ENCODE measurements at places on chromosomes 2 and 18.

DNA sequence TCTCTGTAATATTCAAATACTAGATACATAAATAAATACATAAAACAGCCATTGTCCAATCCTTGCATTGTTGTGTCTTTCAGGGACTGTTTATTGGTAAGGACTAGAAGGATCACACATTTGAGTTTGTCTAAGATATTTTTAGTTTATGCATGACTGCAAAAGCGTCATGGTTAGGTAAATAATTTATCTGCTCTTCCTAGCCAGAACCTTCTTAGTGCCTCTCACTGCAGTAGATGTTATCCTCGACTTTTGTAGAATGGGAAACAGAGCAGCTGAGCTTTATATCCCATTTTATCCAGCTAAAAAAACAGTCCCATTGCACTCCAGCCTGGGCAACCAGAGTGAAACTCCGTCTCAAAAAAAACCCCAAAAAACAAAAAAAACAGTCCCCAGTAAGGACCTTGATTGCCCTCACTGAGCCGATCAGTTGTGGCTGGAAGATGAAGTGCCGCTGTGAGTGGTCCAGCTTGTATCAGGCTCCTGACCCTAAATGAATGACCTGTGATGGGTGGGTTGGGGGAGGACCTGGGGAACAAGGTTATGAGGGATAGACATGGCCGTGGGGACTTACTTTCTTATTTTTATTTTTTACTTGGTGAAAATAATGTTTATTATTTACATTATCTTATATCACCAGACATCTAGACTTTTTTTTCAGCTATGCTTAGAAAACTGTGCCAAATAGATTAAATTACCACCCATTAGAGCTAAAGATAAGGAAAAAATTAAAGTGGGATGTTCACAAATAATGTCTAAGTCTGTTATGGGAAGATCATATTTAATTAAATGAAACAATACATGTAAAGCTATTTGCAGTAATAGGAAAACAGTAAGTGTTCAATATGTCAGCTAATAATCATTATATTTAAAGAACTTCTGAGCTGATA lies 10.9 kb upstream of the ADAM23 start:
- H3K27me3 ChIP-seq = peaks cover 13% of the 10 kb centered on the region
- no peak for DNase-seq
- H3K36me3 ChIP-seq = no peaks in the 10 kb centered on the region
- H3K27ac ChIP-seq = no peak overlapping the region
- H3K4me3 ChIP-seq = no peak overlapping the region
- no peaks in the 10 kb centered on the region for H3K4me1 ChIP-seq

DNA sequence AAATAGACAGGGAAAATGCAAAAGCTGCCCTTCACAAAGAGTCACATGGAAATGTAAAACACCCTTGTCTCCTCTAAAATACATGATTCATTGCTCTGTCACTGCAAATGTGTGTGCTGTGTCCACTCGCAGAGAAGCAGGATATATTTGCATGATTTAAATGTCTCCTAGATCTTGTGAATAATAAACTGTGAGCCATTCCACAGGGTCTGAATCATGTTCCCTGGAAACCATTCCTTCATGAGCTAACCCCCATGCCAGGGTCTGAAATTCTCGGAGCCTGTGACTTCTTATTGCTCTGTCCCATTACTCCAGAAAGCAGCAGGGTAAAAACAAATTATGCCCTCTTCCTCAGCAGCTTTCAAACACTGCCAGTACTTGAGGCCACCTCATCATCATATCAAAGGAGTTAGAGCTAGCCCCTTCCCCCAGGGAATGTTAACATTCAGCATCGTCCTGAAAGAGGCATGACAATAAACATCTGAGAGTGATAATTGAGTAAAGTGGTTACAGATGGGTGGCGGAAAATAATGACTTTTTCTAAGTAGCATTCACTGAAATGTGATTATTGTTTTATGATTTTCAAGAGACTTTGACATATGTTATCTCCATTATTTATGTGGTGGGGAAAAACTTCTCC lies 11.7 kb upstream of the CNGA3 start:
- H3K27ac ChIP-seq = no peak overlapping the region
- DNase-seq = no peak
- no peaks in the 10 kb centered on the region for H3K36me3 ChIP-seq
- no peak overlapping the region for H3K4me3 ChIP-seq
- peaks cover 37% of the 10 kb centered on the region for H3K27me3 ChIP-seq
- no peaks in the 10 kb centered on the region for H3K4me1 ChIP-seq

GRCh38 chr2:112939425-112939824 lies 28.5 kb downstream of the IL37 start:
- no peak overlapping the region for H3K27ac ChIP-seq
- H3K36me3 ChIP-seq = no peaks in the 10 kb centered on the region

- peaks cover 16% of the 10 kb centered on the region for H3K4me1 ChIP-seq
- peaks cover 8% of the 10 kb centered on the region for H3K36me3 ChIP-seq
- H3K27ac ChIP-seq = no peak overlapping the region
- no peaks in the 10 kb centered on the region for H3K27me3 ChIP-seq
- no peak for DNase-seq
Measured at GRCh38 chr18:49070552-49070951, 119.8 kb upstream of the SMAD7 start.

DNA sequence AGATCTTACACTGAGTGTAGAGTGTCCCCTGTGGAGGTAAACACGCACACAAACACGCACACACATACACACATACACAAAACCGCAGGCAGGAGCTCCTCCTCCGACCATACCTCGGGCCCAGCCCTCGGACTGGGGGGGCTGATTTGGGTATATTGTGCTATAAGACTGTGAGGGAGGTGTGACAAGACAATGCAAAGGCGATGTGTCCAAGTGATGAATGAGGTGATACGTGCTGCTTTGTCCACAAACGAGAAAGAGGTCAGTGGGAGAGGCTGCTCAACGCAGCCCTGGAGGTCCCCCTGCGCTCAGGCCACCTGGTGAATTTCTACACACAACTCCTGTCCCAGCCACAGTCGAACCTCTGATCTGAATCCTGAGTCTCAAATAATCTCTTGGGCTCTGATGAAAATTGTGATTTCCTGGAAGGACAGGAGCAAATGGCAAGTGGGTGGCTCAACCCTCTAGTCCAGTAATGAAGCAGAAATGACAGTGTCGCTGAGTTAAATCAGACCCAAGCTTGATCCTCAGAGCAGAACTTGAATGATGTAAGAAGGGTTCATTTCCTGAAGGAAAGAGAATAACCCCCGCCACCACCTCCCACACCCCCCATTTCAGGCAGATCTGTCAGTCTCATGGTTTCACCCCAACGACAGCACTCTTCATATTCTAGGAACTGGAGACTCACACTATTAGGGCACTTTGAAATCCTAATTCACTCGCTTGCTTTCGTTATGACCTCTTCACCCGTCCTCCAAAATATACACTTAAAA lies 48.9 kb upstream of the ASXL2 start:
- peaks cover 12% of the 10 kb centered on the region for H3K4me1 ChIP-seq
- DNase-seq = no peak
- peaks cover 5% of the 10 kb centered on the region for H3K27me3 ChIP-seq
- no peaks in the 10 kb centered on the region for H3K36me3 ChIP-seq
- H3K4me3 ChIP-seq = no peak overlapping the region
- H3K27ac ChIP-seq = peak overlapping the region; percentile 35

- no peak for DNase-seq
- H3K4me3 ChIP-seq = no peak overlapping the region
- no peak overlapping the region for H3K27ac ChIP-seq
- H3K36me3 ChIP-seq = peaks cover 7% of the 10 kb centered on the region
- peaks cover 42% of the 10 kb centered on the region for H3K4me1 ChIP-seq
Measured at GRCh38 chr2:233350708-233351107, 3.6 kb upstream of the DGKD start.

- H3K4me3 ChIP-seq = no peak overlapping the region
- DNase-seq = no peak
- H3K27ac ChIP-seq = no peak overlapping the region
- no peaks in the 10 kb centered on the region for H3K36me3 ChIP-seq
- peaks cover 7% of the 10 kb centered on the region for H3K27me3 ChIP-seq
- peaks cover 20% of the 10 kb centered on the region for H3K4me1 ChIP-seq
Measured at GRCh38 chr2:9814129-9814868, 29.0 kb upstream of the TAF1B start.

DNA sequence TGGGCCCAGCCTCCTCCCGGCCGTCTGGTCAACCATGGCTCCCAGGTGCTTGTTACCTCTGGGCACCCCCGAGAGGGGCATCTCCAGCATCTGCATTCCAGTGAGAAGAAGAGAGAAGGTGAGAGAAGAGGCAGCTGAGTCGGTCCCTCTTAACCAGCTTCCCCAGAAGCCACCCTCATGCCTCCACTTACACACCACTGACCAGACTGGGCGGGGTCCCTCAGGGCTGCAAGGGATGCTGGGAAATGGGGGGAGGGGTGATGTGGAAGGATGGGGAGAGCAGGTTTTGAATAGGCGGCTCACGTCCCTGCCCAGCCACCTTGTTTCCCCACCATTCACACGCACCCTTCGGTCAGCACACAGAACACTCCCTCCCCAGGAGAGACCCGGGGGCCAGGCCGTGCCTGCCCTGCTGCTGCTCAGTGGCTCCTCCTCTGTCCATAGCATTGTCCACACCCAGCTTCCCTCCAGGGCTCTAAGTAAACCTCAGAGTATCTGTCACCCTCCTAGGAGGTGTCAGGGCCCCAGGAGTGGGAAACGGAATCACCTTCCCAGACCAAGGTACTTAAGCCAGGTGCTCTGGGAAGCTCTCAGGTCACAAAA lies 34.7 kb downstream of the GBX2 start:
- H3K36me3 ChIP-seq = no peaks in the 10 kb centered on the region
- no peaks in the 10 kb centered on the region for H3K27me3 ChIP-seq
- H3K27ac ChIP-seq = no peak overlapping the region

DNA sequence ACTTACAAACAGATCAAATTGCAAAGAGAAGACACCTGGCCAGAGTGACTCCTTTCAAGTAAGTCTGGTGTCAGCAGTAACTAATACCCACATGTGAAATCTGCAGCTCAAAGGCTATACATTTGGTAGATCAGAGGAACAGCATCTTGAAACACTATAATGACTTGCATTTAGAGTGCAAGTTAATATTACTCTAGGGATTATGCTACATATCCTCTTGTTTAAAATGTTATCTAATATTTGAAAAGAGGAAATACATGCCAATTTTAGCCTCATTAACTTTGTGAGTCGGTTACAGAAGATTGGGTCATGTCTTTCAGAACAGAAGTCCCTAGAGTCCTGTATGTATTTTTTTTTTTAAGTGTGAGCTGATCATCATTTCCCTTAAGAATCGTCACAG lies 15.2 kb downstream of the LANCL1 start:
- peaks cover 1% of the 10 kb centered on the region for H3K4me1 ChIP-seq
- no peaks in the 10 kb centered on the region for H3K27me3 ChIP-seq
- H3K36me3 ChIP-seq = peaks cover 49% of the 10 kb centered on the region
- DNase-seq = no peak
- H3K4me3 ChIP-seq = no peak overlapping the region
- no peak overlapping the region for H3K27ac ChIP-seq

GRCh38 chr2:64952096-64952495 lies 37.1 kb upstream of the SLC1A4 start:
- H3K4me3 ChIP-seq = no peak overlapping the region
- peaks cover 10% of the 10 kb centered on the region for H3K36me3 ChIP-seq
- peaks cover 23% of the 10 kb centered on the region for H3K4me1 ChIP-seq
- H3K27ac ChIP-seq = no peak overlapping the region

DNA sequence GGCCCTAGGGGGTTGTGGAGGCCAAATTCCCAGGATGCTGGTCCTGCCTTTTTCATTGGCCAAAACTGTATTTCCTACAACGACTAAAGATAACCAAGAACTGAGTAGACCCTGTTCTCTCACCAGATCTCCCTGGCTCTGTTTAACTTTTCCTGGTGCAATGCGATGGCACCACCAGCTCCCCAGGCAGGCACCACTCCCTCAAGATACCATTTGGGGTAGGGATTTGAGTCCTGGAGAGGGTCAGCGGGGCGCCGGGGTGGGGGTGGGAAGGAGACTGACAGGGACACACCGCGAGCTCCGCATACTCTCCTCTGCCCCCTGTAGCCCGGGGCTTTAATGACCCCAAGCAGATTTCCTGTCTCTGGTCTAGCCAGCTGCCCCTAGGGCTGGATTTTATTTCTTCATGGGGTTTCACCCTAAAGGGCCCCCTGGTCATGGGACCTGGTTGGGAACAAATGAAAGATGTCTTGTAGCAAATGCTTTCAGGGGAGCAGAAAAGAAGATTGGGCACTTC lies 7.3 kb downstream of the SIX2 start:
- H3K4me1 ChIP-seq = peaks cover 19% of the 10 kb centered on the region
- no peak for DNase-seq
- H3K27me3 ChIP-seq = peaks cover 93% of the 10 kb centered on the region
- no peak overlapping the region for H3K4me3 ChIP-seq
- H3K36me3 ChIP-seq = no peaks in the 10 kb centered on the region
- no peak overlapping the region for H3K27ac ChIP-seq

GRCh38 chr2:68723181-68723580 lies 11.4 kb upstream of the ARHGAP25 start:
- DNase-seq = peak; percentile 41
- H3K4me1 ChIP-seq = peaks cover 97% of the 10 kb centered on the region
- peaks cover 1% of the 10 kb centered on the region for H3K36me3 ChIP-seq
- no peak overlapping the region for H3K27ac ChIP-seq

- H3K4me3 ChIP-seq = peak overlapping the region; percentile 33
- DNase-seq = no peak
- peaks cover 3% of the 10 kb centered on the region for H3K4me1 ChIP-seq
- H3K36me3 ChIP-seq = no peaks in the 10 kb centered on the region
- H3K27ac ChIP-seq = no peak overlapping the region
Measured at GRCh38 chr18:80245781-80246444, 1.4 kb downstream of the PARD6G start.

GRCh38 chr18:35837922-35838496 lies 134.5 kb upstream of the RMP24 start:
- H3K4me3 ChIP-seq = no peak overlapping the region
- peaks cover 2% of the 10 kb centered on the region for H3K4me1 ChIP-seq
- H3K27me3 ChIP-seq = peaks cover 17% of the 10 kb centered on the region
- no peaks in the 10 kb centered on the region for H3K36me3 ChIP-seq

DNA sequence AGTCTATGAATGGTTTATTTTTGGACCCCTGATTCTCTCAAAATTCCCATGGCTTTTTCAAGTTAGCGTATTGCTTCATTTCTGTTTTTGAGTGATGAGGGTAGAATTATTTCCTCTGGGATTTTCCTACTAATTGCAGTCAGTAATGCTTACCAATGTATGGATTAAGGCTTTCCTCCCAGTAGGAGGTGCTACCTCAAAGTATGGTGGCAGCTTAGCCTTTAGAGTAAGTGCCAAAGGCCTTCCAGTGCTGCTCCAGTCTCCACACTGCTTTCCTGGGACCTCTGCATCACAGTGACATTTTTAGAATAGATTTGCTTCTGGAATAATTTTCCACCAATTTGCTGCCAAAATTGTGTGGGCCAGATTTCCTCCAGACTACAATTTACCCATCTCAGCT lies 16.2 kb upstream of the SSB start:
- peaks cover 4% of the 10 kb centered on the region for H3K4me1 ChIP-seq
- H3K27ac ChIP-seq = no peak overlapping the region
- H3K27me3 ChIP-seq = peaks cover 5% of the 10 kb centered on the region
- H3K36me3 ChIP-seq = no peaks in the 10 kb centered on the region
